Activated CD8-positive, alpha-beta memory T cell treated with anti-CD3 and anti-CD28 coated beads for 1 hour (primary cell): ENCODE measurements at places on chromosomes 11 and 22.

DNA sequence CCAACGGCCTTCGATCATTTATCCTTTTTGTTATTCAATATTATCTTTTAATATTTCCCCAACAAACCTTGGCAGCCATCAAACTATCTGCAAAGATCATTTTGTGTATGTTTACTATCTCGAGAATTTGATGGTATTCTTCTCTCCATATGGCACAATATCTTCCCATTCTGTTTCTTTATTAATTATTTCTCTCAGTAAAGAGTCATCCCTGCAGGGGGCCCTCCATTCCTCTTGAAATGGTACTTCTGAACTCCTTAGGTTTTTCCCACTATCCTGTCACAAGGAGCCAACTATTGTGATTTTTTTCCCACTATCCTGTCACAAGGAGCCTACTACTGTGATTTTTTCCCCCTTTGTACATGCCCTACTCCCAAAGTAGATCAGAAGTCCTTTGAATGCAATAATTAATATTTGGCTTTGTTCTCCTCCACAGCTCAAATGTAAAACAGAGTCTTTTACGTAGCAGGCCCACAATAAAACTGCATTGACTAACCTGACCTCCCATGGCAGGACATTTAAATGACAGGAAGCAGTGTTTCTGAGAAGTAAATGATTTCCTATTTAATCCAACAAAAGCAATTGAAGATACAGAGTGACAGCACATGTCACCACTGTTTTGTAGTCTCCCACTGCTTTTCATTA is 43.3 kb downstream of the PDGFD start:
- DNase-seq = no peak

- no peak for DNase-seq
These were observed 22.8 kb upstream of the ACR start for GRCh38 chr22:50715250-50715649.

DNA sequence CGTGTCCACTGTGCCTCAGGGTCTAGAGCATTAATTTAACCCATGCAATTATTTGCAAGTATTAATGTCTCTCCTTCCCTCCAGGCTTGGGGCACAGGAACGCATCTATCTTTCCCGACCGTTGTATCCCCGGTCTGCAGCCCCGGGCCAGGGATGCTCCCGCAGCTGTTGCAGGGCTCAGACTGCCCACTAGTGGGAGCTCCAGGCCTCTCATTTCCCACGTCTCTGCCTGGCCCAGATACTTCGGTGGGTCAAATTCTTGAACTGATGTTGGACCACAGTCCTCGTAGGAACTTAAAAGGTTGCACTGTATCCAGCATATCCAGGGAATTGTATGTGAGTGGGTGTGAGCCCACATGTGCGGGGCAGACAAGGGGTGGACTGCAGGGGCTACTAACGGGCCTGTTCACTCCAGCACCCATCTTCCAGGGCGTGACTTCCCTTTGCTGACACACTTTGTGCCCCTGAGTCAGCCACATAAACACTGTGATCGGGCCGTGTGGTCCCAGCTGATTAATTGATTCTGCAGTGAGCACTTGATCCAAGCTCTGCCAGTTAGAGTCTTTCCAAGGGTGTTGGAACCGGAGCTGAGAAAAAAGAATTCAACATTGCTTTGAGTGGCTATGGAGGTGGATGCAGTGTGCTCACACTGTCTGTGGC is 451.3 kb downstream of the TBC1D22A start:
- DNase-seq = no peak

GRCh38 chr11:25163421-25163820 is 666.6 kb downstream of the LUZP2 start:
- DNase-seq = no peak

GRCh38 chr11:913043-913442 is 2.4 kb upstream of the CHID1 start:
- no peak for DNase-seq

- DNase-seq = no peak
These were observed 1.1 kb upstream of the SAMM50 start for GRCh38 chr22:43953988-43954785.

GRCh38 chr22:45294030-45294429 is 9.3 kb downstream of the UPK3A start:
- DNase-seq = no peak

- no peak for DNase-seq
These were observed 35.8 kb downstream of the TOM1 start for GRCh38 chr22:35335468-35335867.

DNA sequence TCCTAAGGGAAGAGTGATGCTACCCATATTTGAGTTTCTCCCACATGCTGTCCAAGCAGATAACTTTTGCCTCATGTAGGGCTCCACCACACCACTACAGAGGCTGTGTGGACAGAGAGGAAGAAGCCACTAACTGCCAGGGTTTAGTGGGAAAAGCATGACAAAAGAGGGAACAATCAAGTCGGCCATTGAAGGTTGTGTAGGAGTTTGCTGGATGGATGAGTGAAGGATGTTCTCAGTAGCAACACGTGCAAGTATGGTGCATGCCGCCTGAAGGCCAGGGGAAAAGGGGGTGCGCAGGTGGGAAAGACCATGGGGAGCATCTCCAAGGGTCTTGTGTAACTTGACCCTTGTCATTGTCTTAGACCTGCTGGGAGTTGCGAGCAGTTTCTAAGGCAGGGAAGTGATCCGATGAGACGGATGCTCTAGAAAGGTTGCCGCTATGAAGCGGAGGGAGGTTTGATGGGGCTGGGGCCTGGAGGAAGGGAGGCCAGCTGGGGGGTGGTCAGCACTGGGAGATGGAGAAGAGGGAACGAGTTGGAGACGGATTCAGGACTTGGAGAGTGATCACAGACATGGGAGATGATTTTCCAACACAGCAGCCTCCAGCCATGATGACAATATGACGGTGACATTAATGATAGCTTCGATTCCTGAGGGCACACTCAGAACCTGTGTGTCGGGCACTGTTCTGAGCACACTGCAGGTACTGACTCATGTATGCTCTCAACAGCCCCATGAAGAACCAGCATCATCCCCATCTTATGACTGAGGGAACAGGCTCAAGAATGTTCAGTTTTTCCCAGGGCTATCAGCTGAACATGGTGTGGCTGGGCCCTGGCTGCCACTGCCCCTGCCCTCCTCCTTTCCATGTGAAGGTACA is 53.7 kb downstream of the CD6 start:
- DNase-seq = no peak

- no peak for DNase-seq
These were observed 29.2 kb downstream of the FAR1 start for GRCh38 chr11:13697710-13698109.

DNA sequence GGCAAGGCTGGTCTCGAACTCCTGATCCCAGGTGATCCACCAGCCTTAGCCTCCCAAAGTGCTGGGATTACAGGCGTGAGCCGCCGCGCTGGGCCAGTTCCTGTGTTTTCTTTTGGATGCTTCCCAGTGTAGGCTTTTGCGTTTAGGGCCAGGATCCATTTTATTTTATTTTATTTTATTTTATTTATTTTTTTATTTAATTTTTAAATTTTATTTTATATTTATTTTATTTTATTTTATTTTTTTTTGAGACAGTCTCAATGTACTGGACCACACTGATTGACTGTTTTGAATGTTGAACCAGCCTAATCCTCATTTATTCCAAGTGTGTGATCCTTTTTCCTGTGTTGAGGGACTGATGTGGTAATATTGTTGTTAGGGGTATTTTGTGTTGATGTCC is 8.4 kb downstream of the EPS8L2 start:
- DNase-seq = no peak

DNA sequence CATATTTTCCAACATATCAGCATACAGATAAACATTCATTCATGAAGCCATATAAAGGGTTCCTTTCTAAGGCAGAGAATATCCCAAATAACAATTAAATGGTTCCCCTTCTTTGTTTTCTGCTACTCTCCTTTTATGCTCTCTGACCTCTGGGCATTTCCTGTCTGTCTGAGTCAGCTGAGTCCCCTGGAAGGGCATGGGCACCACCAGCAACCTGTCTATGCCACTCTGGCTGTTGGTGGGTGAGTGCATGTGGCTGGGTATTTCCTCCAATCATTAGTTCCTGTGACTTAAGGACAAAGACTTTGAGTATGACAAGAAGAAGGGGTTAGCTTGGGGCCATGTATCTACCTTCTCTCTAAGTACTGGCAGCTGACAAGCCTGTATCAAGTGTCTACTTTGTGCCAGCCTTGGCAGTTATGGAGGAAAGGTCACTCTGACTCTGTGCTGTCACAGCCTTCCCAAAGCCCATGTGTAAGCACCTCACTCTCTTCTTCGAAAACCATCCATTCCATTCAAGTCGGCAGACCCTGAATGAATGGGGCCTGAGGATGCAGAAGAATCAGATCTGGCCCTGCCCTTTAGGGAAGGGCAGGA is 86.3 kb upstream of the PHOX2A start:
- no peak for DNase-seq

DNA sequence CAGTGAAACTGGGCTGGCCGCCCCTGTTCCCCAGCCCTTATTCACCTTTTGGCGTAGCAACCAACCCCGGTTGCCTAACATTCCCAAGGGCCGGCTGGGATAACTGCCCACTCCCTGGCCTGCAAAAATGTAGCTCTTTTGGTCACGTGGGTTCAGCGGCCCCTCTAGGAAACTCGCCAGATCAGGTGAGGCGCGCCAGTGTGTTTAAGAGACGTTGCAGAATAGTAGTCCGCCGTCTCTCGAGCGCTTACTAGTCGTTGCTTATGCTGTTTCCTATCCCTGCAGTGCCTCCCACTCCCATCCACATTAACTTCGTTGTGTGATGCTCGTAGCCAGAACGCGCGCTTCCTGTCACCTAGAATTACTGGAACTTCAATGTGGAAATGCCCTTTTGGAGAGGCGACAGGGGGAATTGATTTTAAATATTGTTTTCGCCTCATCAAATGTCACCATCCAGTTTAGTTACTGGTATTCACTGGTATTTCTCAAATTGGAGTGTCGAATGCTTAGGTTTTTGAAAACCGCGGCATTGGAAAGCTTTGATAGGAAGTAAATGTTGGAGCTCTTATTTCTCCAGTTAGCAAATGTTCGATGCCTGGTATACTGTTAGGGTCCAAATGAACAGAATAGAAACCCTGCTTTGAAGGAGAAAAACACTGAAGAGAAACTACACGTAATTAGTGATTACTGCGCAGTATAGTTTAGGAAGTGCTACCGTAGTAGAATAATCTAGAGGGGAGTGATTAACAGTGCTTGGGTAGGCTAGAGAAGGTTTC is 823 bp downstream of the CEP57 start:
- no peak for DNase-seq
